ENCODE measurements at places on chromosomes 12 and 14.

DNA sequence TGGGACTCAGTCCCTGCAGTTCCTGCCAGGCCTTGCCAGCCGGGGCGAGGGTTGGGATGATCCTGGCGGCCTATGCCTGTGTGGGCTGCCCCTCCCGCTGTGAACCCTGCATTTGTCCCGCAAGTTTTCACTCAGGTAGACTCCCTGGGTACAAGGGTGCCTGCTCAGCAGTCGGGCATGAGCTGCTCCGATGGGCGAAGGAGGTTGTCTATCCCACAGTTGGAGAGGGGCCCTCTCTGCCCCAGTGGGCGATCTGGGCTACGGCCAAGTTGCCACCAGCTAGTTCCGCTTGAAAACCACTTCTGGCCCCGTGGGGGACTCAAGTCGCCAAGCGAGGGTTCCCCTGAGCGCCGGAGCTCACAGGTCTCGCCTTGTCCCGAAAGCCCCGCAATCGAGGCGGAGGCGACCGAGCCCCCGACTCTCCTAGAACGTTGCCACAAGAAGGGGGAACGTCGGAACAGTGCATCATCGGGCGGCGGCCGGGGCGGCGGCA lies 365 bp upstream of the TPI1 start:
- DNase-seq: no peak

DNA sequence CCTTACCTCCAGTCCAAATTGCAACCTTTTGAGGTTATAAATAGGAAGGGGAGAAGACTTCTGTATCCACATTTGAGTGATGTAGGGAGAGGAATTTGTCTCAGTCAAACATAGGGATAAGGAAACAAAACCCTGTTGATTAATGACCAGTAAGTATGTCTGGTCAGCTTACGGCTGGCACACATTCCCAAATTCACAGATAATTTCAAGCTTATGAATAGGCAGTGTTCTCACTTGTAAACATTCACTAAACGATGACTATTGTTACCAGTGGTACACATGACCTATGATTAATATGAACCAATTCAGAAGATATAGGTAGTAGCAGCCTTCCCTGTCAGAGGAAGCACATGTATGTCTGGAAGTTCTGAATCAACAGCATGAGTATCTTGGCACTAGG lies 33.0 kb upstream of the SLC5A8 start:
- no peak for DNase-seq

DNA sequence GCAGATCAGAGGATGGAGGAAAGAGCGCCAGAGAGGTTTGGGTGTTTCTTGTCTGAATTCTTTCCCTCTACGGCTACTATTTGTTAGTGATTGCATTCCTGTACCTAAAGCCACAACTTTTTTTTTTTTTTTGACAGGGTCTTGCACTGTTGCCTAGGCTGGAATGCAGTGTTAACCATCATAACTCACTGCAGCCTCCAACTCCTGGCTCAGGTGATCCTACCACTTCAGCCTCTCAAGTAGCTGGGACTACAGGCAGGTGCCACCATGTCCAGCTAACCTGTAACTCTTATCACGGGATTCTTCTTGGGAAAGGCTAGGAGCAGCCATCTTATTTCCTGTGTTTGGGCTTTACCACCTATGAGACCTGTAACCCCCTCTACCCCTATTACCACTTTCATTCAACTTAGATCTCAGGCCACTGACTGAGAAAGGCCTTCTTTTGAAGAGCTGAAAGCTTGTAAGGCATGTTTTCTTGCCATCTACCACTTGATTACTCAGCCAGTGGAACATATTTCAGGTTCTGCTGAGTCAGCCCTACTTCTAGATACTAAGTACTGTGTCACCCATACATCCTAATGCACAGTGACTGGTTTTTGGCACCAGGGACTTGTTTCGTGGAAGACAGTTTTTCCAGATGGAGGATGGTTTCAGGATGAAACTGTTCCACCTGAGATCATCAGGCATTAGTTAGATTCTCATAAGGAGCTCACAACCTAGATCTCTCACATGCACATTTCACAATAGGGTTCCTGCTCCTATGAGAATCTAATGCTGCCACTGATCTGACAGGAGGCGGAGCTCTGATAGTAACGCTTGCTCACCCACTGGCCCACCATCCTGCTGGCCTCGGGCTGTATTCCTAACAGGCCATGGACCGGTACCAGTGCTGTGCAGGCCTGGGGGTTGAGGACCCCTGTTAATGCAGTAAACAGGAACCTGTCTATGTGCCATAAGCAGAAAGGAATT lies 6.9 kb downstream of the VEZT start:
- no peak for DNase-seq

GRCh38 chr14:101893759-101894158 lies 70.6 kb upstream of the DYNC1H1 start:
- DNase-seq: no peak

GRCh38 chr12:123238961-123239360 lies 5.7 kb downstream of the MTRFR start:
- no peak for DNase-seq

DNA sequence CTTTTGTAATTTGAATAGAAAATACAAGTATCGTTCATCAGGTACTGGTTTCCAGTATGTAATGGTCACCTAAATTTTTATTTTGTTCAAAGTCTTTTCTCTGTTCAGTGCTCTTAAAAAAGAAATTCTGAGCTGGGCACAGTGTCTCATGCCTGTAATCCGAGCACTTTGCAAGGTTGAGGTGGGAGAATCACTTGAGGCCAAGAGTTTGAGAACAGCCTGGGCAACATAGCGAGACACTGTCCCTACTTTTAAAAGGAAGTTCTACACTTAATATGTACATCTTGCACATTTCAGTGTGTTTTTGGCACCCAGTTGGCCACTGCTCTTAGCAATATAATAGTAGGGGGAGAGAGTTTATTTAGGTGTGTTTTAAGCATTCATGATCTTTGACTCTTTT lies 27.9 kb downstream of the PCNX1 start:
- no peak for DNase-seq

- DNase-seq: no peak
Observed at GRCh38 chr12:6241495-6241894, 41.3 kb downstream of the CD9 start.

GRCh38 chr14:63290741-63291430 lies 27.8 kb downstream of the GPHB5 start:
- no peak for DNase-seq

DNA sequence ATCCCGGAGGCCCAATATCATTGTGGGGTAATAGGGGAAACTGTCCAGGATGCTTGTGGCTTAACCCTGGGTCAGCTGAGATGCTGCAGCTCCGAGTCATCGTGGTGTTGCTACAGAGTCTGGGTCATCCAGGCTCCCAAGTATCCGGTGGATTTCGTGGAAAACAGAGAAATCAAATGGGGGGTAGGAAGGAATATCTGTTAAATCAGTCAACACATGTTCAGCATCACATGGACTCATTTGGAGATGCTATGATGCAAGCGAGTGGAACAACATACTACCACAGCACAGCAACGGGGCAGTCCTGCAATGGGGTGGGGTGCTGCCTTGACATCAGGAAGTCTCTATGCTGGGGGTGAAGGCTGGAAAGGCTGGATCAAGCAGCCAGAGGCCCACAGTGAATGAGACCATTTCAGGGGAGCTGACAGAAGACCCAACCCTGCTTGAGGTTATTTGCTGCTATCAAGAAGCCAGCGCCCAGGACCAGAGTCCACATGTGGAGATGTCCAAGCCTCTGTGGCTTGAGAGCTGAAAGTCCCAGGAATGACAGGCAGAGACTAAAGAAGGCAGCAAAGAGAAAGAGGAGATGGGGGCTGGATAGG lies 22.9 kb downstream of the VDR start:
- no peak for DNase-seq

- no peak for DNase-seq
Observed at GRCh38 chr12:14954269-14954668, 7.1 kb downstream of the ARHGDIB start.

Measured in cortex of kidney (tissue), 1 donor.